ENCODE measurements at places on chromosomes 16 and 17.

DNA sequence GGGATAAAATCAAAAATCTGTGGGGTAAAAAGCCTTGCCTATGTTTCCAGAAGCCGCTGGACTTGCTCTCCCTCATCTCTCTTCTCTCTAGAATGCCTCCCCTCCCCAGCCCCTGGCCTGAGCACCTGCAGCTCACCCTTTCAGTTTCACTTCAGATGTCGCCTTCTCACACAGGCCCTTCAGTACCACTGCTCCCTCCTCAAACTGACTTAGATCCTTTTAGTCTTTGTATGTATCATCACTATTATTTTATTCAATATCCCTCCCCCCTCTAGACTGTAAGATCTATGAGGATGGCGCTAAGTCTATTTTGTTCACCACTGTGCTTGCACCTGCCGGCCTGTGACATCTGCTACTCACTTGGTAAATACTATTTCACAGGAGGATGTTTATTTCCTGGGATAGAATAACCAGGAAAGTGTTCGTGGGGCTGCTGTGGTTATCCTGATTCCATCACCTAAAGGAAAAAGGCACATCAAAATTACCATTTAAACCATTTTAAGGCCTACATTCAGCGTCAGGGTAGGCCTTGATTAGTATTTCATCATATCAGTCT lies 122.3 kb downstream of the MRTFB start:
- no peak for DNase-seq

GRCh38 chr16:24748242-24748641 lies 18.8 kb downstream of the TNRC6A start:
- DNase-seq, result no peak

GRCh38 chr16:82700541-82701235 lies 73.9 kb downstream of the CDH13 start:
- no peak for DNase-seq

- no peak for DNase-seq
These were observed 66.7 kb downstream of the CCDC182 start for GRCh38 chr17:57678393-57678792.

GRCh38 chr16:24789881-24790280 lies 55.9 kb upstream of the SLC5A11 start:
- DNase-seq, result no peak

- no peak for DNase-seq
These were observed 348 bp upstream of the FTSJ3 start for GRCh38 chr17:63827801-63828221.

DNA sequence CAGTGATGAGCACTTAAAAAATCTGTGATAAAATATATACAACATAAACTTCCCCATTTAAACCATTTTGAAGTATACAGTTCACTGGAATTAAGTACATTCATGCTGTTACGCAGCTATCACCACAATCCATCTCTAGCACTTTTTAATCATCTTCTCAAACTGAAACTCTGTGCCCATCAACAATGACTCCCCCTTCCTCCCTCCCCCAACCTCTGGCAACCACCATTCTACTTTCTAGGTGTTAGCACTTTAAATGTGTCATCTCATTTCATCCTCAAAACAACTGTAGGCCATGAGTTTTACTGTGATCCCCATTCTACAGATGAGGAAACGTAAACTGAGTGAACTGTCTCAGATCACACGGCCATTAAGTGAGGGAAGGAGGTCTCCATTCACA lies 13.8 kb upstream of the TMEM98 start:
- no peak for DNase-seq

- no peak for DNase-seq
These were observed 134.2 kb downstream of the MGAT5B start for GRCh38 chr17:77002103-77003045.

- no peak for DNase-seq
These were observed 59.3 kb downstream of the TMEM235 start for GRCh38 chr17:78290721-78291120.

- peak; percentile 74 for DNase-seq
These were observed 9.3 kb downstream of the GAS2L2 start for GRCh38 chr17:35743626-35744328.

DNA sequence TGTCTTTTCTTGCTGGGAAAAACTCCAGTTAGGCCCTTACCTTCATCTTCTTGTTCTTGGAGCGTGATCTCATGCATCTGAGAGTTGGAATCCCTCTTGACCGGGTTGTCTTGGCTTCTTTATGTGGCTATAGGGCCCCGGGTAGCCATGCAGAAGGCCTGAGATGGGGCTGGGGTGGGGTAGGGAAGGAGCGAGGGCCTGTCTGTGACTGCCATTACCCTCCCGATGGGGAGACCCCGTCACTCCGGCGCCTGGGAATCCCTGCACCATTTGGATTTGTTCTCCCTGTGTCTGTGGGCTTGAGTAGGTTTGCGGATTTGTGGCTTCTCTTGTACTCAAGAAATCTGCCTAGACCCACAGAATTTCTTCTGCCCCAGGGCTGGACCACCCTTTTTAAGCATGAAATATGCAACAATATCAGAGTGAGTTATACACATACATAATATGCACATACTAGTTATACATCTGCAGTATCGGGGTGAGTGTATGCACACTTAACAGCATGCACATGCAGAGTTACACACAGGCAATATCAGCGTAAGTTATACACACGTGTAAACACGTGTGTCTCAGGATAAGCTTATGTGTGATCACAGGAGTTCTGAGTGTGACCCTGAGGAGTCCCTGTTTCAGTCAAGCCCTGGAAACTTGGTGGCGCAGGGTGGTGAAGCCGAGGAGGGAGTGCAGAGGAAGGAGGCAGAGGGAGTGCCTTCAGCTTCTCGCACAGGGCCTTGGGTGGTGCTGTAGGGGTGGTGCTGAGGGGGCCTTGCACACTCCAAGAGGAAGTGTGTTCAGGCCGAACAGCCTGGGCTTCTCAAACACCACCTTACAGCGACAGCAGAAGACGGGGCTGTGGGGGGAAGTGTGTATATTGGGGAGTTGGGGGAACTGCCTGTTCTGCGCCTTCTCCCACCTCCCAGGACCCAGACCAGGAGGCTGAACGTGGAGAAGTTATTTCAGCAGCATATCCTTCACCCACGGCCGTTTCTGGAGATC lies 18.5 kb downstream of the CCDC42 start:
- DNase-seq, result no peak

GRCh38 chr17:40153603-40154236 lies 13.4 kb downstream of the CASC3 start:
- DNase-seq, result no peak

DNA sequence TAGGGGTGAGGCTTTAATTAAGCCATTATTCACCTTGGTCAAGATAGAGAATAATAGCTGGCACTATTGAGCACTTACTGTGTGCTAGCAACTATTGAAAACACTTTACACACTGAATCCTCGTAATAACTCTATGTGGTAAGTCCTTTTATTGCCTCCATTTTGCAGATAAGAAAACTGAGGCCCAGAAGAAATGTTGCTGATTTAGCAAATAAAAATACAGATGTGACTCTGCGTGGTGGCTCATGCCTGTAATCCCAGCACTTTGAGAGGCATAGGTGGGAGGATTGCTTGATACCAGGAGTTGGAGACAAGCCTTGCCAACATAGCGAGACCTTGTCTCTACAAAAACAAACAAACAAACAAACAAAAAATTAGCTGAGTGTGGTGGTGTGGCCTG lies 19.4 kb downstream of the OTOA start:
- DNase-seq, result no peak

DNA sequence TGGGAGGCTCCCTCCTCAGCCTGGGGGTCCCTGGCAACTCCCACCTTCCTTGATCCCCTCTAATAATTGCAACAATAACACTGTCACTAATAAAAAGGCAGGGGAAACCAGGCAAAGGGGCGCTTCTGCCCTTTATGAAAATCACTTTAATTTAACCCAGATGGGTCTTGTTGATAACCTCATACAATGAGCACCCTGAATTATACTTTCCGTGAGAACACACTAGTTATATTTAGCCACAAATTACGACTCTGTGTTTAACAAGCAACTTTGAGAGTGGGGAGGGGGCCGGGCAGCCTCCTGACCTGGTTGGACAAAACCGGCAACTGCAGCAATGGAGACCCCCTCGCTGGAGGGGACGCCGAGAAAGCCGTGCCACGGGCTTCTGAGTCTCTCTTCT lies 5.7 kb upstream of the BAHCC1 start:
- no peak for DNase-seq

- no peak for DNase-seq
These were observed 2.3 kb downstream of the VKORC1 start for GRCh38 chr16:31092330-31092729.

- no peak for DNase-seq
These were observed 24.6 kb downstream of the FZD2 start for GRCh38 chr17:44581868-44582267.
